ENCODE measurements at places on chromosomes 5 and 9.

GRCh38 chr9:123310551-123311249, 42.3 kb upstream of the STRBP start:
- DNase-seq = no peak

GRCh38 chr5:91423871-91424270, 40.8 kb upstream of the ARRDC3 start:
- DNase-seq = no peak

DNA sequence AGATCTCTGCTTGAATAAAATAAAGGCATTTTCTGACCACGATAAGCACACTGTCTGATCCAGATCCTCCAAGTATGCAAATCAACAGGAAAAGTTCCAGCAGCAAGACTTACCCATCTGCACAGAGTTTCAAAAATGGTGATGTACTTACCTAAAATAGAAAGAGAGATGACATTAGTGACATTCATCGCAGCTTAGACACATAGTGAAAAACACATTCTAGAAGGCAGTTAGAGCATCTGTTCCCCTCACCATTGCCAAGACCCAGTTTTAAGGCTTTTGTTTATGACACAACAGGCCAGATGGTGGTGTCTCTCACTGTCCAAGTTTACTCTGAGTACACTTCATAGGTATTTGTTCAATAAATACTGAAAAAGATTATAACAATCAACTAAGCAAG, 207.7 kb downstream of the PDE4D start:
- DNase-seq = no peak

DNA sequence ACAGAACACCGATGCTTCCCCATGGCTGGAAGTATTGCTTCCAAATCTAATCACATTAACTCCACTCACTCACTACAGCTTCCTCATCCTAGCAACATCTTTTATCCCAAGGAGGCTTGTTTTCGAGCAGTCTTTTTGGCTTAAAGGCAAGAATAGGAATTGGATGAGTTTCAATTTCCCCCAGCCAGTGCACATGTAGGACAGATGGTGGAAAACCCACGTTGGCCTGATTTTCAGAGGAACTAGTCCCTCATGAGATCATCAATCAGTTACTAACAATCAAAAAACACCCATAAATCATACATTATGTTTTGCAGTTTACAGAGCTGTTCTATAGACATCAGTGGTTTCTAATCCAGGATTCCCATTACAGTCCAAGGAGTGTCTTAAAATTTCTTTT, 48.5 kb upstream of the AGXT2 start:
- no peak for DNase-seq

DNA sequence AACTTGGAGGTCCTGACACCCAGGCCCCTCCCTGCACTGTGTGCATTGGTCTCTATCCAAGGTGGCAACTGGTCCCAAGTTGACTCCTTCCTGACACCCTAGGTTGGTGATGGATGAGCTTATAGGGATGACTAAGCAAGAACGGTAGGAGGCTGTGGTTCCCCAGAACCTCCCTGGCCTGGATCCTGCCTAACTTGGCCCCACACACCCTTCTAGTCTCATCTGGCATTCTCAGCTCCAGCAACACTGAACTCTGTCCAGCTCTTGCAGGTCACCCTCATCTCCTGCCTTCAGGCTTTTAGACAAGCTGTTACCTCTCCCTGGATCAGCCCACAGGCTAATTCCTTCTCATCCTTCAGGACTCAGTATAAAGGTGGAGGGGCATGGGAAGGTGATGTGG, 16.5 kb downstream of the AQP3 start:
- DNase-seq = no peak

- DNase-seq = no peak
These were observed 79.4 kb downstream of the NLN start for GRCh38 chr5:65801352-65801783.

- no peak for DNase-seq
These were observed 12.8 kb downstream of the PDLIM4 start for GRCh38 chr5:132270335-132270665.

GRCh38 chr9:12774861-12775678, at the start of gene LURAP1L:
Gene LURAP1L (plus strand): TSS chr9:12775020. CDS start chr9:12775716, 696 bp downstream.
- DNase-seq = no peak

GRCh38 chr5:115170134-115170928, 623 bp upstream of the TRIM36 start:
- DNase-seq = no peak

GRCh38 chr9:14317667-14318320, 3.9 kb upstream of the NFIB start:
- DNase-seq = no peak

DNA sequence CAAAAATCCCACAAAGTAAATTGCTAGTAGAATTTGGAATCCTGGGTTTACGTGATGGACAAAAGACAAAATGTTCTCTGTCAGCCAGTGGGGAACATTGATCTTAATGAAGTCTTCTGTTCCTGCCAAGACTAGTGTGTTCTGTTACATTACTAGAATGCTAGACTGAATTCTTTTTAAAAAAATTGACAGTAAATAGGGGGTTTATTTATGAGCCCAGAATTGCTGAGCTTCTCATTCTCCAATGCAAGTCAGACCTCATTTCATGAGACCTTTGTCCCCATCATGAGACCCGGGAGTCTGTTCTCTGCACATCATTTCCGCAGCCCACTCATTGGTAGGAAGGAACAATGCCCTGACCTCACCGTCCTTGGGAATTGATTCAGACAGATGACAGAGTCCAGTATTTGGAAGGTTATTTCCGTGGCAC, 173.8 kb upstream of the OTULINL start:
- no peak for DNase-seq

- no peak for DNase-seq
These were observed 6.6 kb upstream of the RMND5B start for GRCh38 chr5:178123966-178124925.

DNA sequence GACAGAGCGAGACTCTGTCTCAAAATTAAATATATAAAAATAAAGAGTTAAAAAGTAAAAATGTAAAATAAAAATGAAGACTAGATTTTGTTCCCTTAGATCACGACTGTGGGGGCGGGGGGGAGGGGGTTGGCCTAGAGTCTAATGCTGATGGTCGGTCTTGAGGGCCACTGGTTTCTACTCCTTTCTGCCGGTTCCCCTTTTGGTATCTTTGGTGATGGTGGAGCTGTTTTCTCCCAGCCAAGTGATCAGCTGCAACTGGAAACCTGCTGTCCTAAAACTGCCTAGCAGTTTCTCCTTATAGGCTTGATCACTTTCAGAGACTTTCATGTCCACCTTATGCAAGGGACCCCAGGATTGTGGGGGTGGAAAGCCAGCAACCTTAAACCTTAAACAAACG, 1.1 kb downstream of the SRD5A1 start:
- no peak for DNase-seq

GRCh38 chr9:12643686-12644085, 49.5 kb upstream of the TYRP1 start:
- no peak for DNase-seq

- DNase-seq = no peak
These were observed 54.3 kb downstream of the ADGRV1 start for GRCh38 chr5:90612919-90613318.

DNA sequence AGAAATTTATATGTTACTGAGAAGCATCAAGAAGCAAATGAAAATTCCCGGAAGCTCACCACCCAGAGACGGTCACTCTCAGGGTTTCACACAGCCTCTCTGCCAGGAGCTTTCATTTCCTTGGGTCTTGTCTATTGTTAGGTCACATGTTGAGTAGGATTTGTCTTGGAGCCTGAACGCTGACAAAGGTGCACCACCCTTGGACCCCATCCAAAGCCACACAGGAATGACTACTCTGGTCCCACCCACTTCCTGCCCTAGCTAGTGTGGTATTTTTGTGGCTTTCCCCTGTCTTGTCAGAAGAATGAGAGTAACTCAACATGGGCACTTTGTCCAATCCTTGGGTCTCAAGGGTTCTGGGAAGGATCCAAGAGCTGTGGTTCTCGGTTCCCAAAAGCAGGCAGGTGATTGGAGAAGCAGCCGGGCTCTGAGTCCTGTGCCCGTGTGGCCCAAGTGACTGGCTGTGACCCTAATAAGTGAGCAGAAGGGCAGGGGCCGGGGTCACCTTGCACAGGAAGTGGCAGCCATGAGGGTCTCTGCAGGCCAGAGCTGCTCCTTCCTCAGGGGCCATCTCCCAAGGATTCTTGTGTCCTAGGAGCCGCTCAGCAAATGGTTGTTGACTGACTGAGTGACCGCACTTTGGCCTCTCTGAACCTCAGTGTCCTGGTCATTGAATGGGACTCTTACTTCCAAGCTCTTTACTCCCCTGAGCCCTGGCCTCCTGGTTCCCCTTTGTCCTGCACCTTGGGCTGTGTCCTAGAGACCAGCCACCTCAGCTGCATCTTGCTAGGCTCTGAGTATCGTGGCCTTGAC, 6.9 kb downstream of the FGD3 start:
- peak; percentile 9 for DNase-seq

DNA sequence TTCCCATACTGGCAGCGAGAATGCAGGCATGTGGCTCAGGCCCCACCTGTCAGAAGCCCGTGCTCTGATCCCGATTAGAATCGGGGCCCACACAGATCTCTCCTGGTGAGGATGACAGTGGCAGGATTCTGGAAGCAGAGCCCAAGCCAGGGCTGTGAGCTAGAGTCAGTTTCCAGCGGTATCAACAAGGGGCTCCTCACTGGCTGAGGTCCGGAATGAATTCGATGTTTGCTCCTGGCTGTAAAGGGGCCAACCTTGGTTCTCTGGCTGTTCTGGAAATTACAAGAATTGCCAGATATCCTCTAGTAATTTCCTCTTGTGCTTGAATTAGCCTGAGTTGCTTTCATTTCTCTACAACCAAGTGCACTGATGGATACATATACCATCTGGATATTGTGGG, 129.1 kb upstream of the SPRY4 start:
- no peak for DNase-seq

DNA sequence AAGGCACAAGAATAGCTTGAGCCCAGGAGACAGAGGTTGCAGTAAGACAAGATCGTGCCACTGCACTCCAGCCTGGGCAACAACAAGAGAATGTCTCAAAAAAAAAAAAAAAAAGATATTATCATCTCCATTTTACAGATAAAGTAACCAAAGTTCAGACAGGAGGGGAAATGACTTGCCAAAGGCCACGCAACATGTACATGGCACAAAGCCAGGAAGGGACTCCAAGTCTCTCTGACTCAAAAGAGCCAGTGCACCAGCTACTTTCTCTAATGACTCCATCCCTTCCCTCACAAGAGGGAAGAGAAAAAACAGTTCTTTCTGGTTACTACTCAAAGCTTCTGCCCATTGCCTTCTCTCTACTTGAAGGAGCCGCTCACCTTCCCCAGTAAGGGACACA, 34.1 kb downstream of the SIL1 start:
- DNase-seq = no peak

- DNase-seq = no peak
These were observed 13.6 kb upstream of the LAMC3 start for GRCh38 chr9:130995086-130996011.

- DNase-seq = no peak
These were observed 1.2 kb downstream of the ANKRD33B start for GRCh38 chr5:10564838-10565784.

GRCh38 chr5:151195622-151196021, 28.3 kb downstream of the CCDC69 start:
- DNase-seq = no peak

DNA sequence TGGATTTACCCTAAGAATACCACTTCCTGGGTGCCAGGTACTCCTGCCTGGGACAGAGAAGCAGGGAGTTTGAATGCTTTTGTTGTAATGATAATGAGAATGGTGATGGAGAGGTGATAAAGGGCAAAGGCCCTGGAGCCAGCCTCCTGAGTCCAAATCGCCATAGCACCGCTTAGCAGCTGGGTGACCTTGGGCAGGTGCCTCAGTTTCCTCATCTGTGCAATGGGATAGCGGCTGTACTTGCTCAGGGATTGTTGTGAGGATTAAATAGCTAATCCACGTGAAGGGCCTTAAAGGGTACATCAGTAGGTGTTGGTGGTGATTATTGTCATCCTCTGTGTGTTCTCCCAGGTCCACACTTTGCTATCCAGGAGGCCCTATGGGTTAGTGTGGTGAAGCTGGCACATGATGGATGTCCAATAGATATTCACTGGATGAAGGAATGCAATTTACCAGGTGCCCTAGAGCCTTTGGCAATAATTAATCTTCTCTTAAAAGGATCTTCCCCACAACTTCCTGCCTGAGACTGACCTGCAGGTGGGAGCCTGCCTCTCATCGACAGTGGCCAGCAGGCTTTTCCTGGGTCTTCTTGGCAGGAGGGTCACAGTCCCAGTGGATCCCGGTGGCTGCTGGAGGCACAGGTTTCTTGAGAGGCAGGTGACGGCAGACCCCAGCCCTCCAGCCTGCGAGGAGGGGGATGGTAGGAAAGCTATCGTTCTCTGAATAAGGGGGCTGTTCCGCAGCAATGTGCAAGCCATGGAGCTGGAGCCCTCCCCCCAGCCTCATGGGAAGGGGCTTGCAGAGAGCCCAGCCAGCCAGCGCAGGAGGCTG, 160.2 kb downstream of the MACROH2A1 start:
- DNase-seq = no peak

- no peak for DNase-seq
These were observed 12.8 kb upstream of the GFRA3 start for GRCh38 chr5:138287246-138287645.

DNA sequence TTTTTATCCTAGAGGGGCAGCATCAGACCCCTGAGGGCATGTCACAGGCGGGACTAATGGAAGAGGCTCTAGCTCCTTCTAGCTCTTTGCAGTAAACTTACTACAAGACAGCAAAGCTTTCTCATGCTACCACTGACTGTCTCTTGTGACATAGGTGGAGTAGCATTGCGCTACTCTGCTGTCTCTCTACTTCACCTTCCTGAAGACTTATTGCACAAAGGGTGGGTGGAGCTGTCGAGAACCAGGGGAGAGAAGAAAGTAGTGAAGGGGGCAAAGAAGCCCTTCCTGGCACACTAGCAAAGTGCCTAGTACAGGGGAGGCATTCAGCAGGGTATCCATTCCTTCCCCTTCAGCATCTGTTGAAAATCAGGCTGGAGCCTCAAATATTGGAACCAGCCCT, 36.1 kb upstream of the NEK6 start:
- DNase-seq = no peak

DNA sequence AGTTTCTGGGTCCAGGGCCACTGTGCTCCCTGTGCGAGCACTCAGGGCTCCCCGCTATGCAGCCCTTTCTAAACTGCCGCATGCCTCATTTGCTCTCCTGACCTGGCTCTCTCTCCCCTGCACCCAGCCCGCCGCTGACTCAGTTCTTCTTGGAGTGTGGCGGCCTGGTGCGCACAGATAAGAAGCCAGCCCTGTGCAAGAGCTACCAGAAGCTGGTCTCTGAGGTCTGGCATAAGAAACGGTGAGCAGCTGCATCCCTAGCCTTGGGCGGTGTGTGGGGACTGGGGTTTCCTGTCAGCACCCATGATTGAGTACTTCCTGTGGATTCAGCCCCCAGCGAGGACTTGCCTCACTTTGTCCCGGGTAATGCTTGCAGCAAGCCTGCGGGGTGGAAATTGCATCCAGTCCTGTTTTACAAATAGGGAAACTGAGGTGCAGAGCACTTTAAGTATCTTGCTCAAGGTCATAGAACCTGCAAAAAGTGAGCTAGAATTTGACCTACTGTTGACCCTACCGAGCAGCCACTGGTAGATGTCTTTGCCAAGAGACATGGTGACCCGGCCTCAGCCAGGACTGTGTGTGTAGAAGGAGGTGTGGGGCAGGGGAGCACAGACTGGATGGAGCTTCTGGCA, 27.9 kb downstream of the USP20 start:
- DNase-seq = no peak

All from esophagus squamous epithelium (tissue), 5 donors.